ENCODE measurements at places on chromosomes 12 and 14. TPM values are rescaled to one million over a fixed set of nuclear protein-coding genes. Genes with fewer than 3 reads are reported as not detected.

Gene AQP6
- not detected for total RNA-seq

Gene ALX1
- total RNA-seq, result not detected

DNA sequence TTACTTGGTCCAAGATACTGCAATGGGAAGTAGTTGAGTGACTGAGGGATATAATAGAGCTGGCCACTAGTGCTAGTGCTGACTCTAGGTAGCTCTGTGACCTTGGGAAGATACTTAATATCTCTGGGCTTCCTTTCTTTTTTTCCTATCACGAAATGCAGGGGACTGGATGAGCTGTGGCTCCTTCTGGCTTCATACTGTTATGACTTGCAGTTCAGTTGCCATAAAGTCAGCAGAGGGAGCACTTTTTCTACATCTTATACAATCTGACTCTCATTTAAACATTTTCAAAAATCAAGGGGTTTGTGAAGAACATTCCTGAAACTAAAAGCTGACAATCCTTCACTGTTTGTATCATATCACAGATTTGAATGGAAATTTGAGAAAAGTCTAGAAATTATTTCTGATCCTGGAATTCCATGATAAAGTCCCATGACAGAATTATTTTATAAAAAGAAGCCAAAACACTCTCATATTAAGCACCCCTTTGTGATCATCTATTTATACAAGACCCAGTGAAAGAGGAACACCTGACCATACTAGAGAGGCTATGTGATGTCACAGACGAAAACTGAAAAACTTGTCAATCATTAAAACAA, 5.3 kb downstream of the BHLHE41 start:
- no peak for DNase-seq

- DNase-seq, result no peak
Observed at GRCh38 chr12:124551268-124552144, 15.9 kb downstream of the NCOR2 start.

Gene CLEC4C
- total RNA-seq, result not detected
